ENCODE measurements at places on chromosomes 1 and 21. TPM values are rescaled to one million over a fixed set of nuclear protein-coding genes. Genes with fewer than 3 reads are reported as not detected.
A peak's percentile ranks its signal among the peaks of the same experiment; 100 is the strongest.

GRCh38 chr1:92747735-92748134, 37.2 kb downstream of the EVI5 start:
- H3K27me3 ChIP-seq = no peaks in the 10 kb centered on the region
- no peak overlapping the region for H3K4me3 ChIP-seq
- no peak overlapping the region for H3K27ac ChIP-seq
- peaks cover 6% of the 10 kb centered on the region for H3K4me1 ChIP-seq
- peaks cover 4% of the 10 kb centered on the region for H3K36me3 ChIP-seq
- no peak for DNase-seq

GRCh38 chr1:27057389-27057788, 44.7 kb upstream of the TENT5B start:
- DNase-seq = no peak
- H3K36me3 ChIP-seq = no peaks in the 10 kb centered on the region

GRCh38 chr1:170071378-170071777, 3.1 kb downstream of the KIFAP3 start:
- no peaks in the 10 kb centered on the region for H3K36me3 ChIP-seq
- no peaks in the 10 kb centered on the region for H3K27me3 ChIP-seq
- no peak overlapping the region for H3K27ac ChIP-seq
- DNase-seq = no peak
- no peaks in the 10 kb centered on the region for H3K4me1 ChIP-seq
- no peak overlapping the region for H3K4me3 ChIP-seq

- no peaks in the 10 kb centered on the region for H3K27me3 ChIP-seq
- no peaks in the 10 kb centered on the region for H3K36me3 ChIP-seq
- no peak overlapping the region for H3K27ac ChIP-seq
Measured at GRCh38 chr1:232454227-232454886, 175.6 kb downstream of the SIPA1L2 start.

DNA sequence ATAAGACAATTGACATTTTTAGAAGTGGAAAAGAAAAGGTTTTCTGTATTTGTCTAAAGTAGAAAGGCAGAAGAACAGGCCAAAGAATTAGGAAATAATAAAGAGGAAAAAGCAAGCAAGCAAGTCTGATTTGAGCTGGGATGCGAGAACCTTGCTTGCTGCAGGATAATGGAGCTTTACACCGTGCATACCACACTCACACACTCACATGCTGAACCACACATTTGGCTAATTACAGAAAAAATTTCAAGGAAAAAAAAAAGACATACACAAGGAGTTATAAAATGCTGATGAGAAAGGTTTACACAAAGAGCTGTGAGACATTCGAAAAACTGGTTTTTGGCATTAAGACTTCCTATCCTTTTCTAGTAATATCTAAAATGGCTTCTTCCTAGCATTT, 593.9 kb downstream of the KIF26B start:
- DNase-seq = no peak
- no peaks in the 10 kb centered on the region for H3K36me3 ChIP-seq
- no peak overlapping the region for H3K27ac ChIP-seq
- no peaks in the 10 kb centered on the region for H3K27me3 ChIP-seq
- H3K4me1 ChIP-seq = no peaks in the 10 kb centered on the region

DNA sequence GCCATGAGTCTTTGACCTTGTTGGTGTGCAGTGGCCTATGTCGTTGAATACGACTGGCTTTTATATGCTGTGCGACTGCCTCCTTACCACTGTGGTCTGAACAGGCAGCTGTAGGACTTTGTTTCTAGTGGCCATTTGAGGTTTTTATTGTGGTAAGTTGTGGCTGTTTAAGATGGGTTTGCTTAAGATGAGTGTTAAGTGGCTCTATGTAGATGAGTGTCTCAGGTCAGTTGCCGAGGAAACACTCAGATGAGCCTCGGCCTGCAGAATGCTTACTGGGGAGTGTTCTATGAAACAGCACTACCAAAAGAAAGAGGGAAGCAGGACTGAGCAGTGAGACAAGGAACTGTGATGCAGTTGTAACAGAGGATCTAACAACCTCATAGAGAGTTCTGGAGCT, 14.9 kb upstream of the CD1C start:
- H3K36me3 ChIP-seq = no peaks in the 10 kb centered on the region
- no peak for DNase-seq
- H3K27ac ChIP-seq = no peak overlapping the region
- H3K4me3 ChIP-seq = no peak overlapping the region
- no peaks in the 10 kb centered on the region for H3K4me1 ChIP-seq
- no peaks in the 10 kb centered on the region for H3K27me3 ChIP-seq

Gene PTPRC
- not detected for total RNA-seq

DNA sequence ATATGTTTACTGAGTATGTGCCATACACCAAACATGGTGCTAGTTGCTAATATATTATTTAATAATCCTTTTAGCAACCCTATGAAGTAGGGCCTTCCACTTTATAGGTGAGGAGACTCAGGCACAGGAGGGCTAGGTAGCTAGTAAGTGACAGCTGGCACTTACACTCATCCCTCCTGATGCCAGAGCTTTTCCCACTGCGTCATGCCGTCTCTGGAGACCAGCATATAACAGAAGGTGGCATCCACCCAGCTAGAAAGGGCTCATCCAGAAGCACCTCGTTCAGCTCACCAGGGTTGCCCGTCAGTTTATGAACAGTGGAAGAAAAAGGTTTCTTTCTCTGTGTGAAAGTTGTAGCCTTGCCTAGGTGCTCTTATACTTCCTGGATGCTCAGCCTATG, 108.9 kb downstream of the NOS1AP start:
- DNase-seq = no peak
- H3K4me1 ChIP-seq = no peaks in the 10 kb centered on the region
- peaks cover 4% of the 10 kb centered on the region for H3K27me3 ChIP-seq

- no peaks in the 10 kb centered on the region for H3K27me3 ChIP-seq
- no peak overlapping the region for H3K4me3 ChIP-seq
- DNase-seq = no peak
Measured at GRCh38 chr1:231702804-231703203, 76.2 kb downstream of the DISC1 start.

- H3K4me3 ChIP-seq = no peak overlapping the region
- H3K27me3 ChIP-seq = no peaks in the 10 kb centered on the region
Measured at GRCh38 chr1:34415140-34415539, 238.4 kb downstream of the C1orf94 start.

Gene UTS2
- total RNA-seq = not detected

Gene FCAMR
- not detected for total RNA-seq

Gene ADCY10
- total RNA-seq = not detected

GRCh38 chr1:115790356-115790755, 21.8 kb upstream of the CASQ2 start:
- peaks cover 3% of the 10 kb centered on the region for H3K27me3 ChIP-seq
- no peaks in the 10 kb centered on the region for H3K36me3 ChIP-seq
- no peaks in the 10 kb centered on the region for H3K4me1 ChIP-seq

DNA sequence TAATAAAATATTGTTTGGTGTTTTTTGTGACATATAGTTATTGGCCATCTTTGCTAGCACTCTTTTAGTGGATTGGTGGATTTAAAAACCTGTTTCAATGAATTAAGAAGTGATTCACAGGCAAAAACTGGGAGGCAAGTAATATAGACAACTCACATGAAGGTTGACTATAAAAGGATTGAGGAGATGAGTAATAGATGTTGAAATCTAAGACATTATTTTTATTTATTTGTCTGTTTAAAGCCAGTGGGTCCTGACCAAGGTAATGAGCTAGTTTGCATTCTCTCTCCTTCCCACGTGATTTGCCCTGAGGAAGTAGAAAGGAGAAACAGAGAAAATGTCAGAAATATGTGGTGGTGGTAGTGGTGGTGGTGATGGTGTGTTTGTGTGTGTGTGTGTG, 351.5 kb upstream of the ZP4 start:
- no peaks in the 10 kb centered on the region for H3K4me1 ChIP-seq
- no peak overlapping the region for H3K27ac ChIP-seq
- no peak overlapping the region for H3K4me3 ChIP-seq
- no peaks in the 10 kb centered on the region for H3K27me3 ChIP-seq

Gene KIF1B
- 26.8 TPM for total RNA-seq

Gene ASTN1
- total RNA-seq = 0.06 TPM

- no peaks in the 10 kb centered on the region for H3K36me3 ChIP-seq
- H3K27me3 ChIP-seq = 0 out of 2 replicates have a peak, but pooled peaks cover 4% of the 10 kb centered on the region
- H3K4me3 ChIP-seq = no peak overlapping the region
- H3K27ac ChIP-seq = no peak overlapping the region
Measured at GRCh38 chr1:116674751-116675150, 7.2 kb upstream of the IGSF3 start.

- no peak overlapping the region for H3K4me3 ChIP-seq
- H3K27ac ChIP-seq = no peak overlapping the region
- H3K27me3 ChIP-seq = no peaks in the 10 kb centered on the region
- no peak for DNase-seq
- H3K4me1 ChIP-seq = no peaks in the 10 kb centered on the region
Measured at GRCh38 chr1:110594456-110595352, 11.5 kb downstream of the KCNA2 start.

Gene NR1I3
- not detected for total RNA-seq

- H3K27me3 ChIP-seq = no peaks in the 10 kb centered on the region
- H3K4me3 ChIP-seq = no peak overlapping the region
- H3K27ac ChIP-seq = no peak overlapping the region
- no peak for DNase-seq
- H3K4me1 ChIP-seq = no peaks in the 10 kb centered on the region
- H3K36me3 ChIP-seq = no peaks in the 10 kb centered on the region
Measured at GRCh38 chr1:217025381-217025780, 302.2 kb upstream of the ESRRG start.

DNA sequence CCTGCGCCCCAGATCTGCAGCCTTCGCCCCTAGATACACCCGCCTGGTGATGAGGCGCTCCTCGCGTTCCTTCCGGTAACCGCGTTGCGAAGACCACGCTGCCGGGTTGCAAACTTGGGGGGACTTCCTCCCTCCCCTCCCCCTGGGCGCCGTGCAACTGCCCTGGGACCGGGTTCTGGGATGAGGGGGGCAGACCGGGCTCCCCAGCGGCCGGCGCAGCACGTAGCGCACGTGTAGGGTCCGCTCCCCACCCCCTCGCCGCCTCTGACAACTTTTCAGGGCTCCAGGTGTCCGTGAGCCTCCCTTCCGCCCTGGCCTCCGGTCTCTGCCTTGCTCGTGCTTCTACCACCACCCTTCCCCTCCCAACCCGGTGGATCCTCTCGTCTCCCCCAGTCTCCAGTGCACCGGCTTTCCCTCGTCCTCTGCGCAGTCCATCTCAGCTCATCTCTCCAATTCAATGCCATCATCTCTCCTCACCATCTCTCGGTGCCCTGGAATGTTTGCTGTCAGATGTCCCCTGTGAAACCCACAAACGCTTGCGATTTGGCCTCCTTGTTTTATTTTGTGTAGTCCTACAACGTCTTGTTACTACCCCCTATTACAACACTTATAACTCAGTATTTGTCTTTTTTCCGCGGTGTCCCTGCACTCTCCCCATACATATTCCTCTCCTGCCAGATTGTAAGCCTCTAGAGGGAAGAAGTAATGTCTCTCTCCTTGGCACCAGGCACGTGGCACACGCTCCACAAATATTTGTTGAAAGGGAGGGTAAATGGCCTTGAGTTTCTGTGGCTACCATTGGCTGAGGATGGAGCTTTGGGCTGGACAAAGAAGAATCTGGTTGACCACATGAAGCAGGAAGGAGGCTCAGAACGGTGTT, 782 bp downstream of the PCAT6 start:
- no peak overlapping the region for H3K27ac ChIP-seq
- peak overlapping the region; percentile 59 for H3K4me3 ChIP-seq
- DNase-seq = no peak
- H3K27me3 ChIP-seq = no peaks in the 10 kb centered on the region

DNA sequence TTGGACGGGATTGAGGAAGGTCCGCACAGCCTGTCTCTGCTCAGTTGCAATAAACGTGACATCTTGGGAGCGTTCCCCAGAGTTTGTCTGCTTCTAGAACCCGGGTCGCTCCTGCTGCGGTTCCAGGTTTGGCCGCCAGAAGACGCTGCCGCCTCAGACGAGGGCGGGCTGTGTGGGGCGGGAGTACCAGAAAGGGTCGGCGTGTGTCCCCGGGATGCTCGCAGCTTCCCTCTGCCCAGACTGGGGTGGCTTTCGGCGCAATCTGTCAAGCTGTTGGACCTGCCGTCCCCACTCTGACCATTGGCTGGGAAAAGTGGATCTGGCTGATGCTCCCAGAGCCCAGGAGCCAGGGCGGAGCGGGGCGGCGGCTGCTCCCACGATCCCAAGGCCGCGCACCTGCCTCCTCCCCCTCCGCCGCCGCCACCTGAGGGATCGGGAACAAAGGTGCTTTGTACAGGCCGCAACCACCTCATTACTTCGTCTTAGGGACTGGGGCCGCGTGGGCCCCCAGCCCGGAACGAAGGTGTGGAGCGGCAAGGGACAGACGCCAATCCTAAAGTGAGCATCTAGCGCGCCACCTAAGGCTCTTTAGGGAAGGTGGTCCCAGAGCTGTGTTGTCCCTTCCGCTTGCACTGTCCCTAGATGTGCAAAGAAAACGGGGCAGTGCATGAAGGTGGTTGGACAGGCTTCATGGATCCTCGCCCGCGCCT, 683 bp upstream of the EFNA4 start:
- H3K27ac ChIP-seq = no peak overlapping the region
- peak overlapping the region; percentile 87 for H3K4me3 ChIP-seq
- no peaks in the 10 kb centered on the region for H3K27me3 ChIP-seq
- no peak for DNase-seq

Gene ACADM
- 76.4 TPM for total RNA-seq

Gene GJA4
- total RNA-seq = not detected

DNA sequence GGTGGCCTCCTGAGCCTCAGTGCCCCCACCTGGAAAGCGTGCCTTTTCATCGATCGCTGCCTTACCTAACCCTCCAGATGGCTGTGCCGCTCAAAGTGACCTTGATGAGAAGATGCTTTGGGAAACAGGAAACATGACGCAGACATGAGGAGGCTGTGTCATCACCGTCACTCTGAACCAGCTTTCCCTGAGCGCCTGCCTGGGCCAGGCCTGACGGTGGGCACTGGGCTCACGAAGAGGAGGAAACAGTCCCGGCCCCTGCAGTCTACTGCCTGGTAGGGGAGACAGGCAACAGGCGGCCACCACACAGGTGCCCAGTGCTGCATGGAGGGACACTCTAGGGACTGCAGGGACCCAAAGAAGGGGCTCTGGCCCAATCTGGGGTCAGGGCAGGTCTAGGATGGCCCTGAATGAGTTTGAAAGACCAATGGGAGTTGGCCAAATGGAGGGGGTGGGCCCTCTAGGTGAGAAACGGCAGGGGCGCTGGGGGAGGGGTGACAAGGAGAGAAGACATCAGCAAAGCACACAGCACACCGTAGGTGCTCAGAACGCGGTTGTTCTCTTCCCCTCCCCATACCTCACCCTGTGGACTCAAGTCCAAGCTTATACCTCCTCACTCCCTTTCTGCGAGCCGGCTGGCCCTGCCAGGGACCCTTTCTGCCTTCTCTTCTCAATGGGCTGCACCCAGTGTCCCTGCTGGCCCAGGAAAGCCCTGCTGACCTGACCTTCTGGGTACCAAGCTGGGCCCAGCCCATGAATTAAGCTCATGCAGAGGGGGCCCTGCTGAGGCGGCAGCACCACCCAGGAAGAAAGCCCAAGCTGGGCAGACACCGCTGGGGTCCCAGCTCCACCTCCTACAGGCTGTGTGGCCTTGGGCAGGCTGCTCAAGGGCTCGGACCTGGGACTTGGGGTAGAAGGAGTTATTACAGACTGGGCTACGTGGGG, 44.9 kb downstream of the GLIS1 start:
- no peak for DNase-seq
- no peak overlapping the region for H3K4me3 ChIP-seq
- no peaks in the 10 kb centered on the region for H3K27me3 ChIP-seq
- no peaks in the 10 kb centered on the region for H3K36me3 ChIP-seq
- H3K27ac ChIP-seq = no peak overlapping the region

- H3K36me3 ChIP-seq = no peaks in the 10 kb centered on the region
- H3K4me1 ChIP-seq = no peaks in the 10 kb centered on the region
- H3K4me3 ChIP-seq = no peak overlapping the region
- H3K27ac ChIP-seq = no peak overlapping the region
Measured at GRCh38 chr21:14886001-14886400, 178.8 kb downstream of the NRIP1 start.

Gene RNF223
- total RNA-seq = not detected

All from SJSA1 (cell line).